Activated CD4-positive, alpha-beta T cell treated with anti-CD3 and anti-CD28 coated beads, Interleukin-2, amount 50 U/mL, for 24 hours (primary cell): ENCODE measurements at places on chromosomes 6 and 20.

DNA sequence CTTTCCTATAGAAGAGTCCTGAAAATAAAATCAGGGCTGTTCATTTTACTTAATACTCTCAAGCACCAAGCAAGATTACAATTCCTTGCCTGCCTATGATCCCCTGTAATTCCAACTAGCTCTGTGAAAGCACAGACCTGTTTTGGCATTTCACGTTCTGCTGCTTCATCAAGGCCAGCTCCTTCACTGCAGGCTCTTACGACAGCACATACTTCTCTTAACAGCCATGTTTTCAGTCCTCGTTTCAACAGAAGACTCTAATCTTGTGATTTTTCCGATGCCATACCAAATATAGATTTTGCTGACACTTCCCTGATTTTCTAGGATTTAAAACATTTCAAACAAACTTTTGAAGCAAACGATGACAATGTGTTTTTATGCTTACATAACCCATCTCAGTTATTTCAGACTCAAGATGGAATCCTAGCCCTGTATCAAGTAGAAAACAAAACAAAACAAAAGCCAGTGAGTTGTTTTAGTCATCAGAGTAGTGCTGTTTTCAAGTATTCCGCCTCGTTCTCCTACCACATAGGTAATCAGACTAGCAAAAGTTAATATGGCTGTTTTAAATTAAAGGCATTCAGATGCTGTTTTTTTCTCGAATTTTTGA is 616.5 kb upstream of the CITED2 start:
- DNase-seq, result no peak

DNA sequence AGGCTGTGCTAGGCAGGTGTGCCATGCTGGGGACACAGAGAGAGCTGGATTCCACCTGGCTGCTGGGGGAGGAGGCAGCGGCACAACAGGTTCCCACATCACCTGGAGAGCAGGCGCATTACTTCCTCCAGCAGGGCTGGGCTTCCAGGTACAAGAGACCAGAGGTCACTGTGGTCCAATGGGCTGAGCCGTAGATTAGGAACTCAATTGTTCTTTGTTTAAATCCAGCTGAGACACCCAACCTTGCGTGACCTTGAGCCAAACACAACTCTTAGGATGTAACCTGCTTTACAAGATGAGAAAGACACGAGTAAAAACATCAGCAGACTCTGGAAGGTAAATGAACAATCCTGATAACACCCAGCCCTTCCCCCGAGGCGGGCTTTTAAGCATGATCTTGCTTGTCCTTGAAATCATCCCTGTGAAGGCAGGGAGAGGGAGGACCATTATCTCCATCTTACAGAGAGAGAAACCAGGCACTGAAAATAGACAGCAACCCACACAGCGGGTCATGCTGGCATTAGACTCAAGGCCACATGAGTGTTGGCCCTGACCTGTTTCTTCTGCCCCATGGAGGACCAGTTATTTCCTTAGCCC is 216.5 kb upstream of the RREB1 start:
- no peak for DNase-seq

DNA sequence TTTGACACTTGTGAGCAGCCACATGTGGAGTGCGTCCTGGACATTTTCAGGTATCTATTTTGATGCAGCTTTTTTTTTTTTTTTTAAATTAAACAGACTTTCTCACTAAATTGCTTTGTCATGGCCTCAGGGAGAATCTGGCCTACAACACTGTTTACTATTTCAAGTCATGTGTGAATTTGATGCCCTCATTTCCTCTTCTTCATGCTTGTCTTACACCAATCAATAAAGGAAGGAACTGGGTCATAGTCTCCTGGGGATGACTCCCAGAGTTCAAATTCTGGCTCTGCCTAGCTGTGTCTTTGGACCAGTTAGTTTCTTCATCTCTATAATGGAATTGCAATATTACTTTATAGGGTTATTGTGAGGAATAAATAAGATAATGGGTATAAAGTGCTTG is 554.1 kb downstream of the PRKN start:
- DNase-seq, result no peak

- no peak for DNase-seq
Measured at GRCh38 chr6:36227379-36228228, 31.1 kb downstream of the BRPF3 start.

DNA sequence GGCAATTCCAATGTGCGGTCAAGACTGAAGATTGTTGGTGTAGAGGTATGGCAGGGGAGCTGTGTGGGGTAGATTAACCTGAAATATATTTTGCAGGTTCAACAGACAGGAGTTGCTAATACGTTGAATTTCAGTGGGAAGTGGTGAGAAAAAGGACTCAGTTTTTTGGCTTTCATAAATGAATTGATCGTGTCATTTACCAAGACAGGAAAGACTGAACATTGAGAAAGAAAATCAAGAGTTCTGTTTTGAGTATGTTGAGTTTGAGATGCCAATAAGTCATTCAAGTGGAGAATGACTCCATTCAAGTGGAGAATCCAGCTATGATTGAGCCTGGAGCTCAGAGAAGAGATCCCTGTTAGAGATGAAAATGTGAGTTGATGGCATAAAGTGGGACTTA is 31.1 kb downstream of the NFYA start:
- no peak for DNase-seq
